ENCODE measurements at places on chromosomes 6 and 20.

GRCh38 chr6:9937031-9937763 is 477.7 kb downstream of the TFAP2A start:
- DNase-seq = no peak

- DNase-seq = no peak
Observed at GRCh38 chr20:62991196-62991807, 15.5 kb downstream of the BHLHE23 start.

GRCh38 chr6:165456286-165456685 is 146.9 kb upstream of the C6orf118 start:
- DNase-seq = no peak

GRCh38 chr20:37254114-37254878 is 7.3 kb downstream of the GHRH start:
- no peak for DNase-seq

- no peak for DNase-seq
Observed at GRCh38 chr6:98067375-98067774, 767.0 kb upstream of the POU3F2 start.

GRCh38 chr20:23138682-23139081 is 52.6 kb upstream of the CD93 start:
- DNase-seq = no peak

GRCh38 chr20:38770546-38770945 is 22.3 kb downstream of the ACTR5 start:
- no peak for DNase-seq

- DNase-seq = no peak
Observed at GRCh38 chr6:74939151-74939708, 266.6 kb downstream of the COL12A1 start.

GRCh38 chr6:41643899-41644269 is 5.6 kb downstream of the MDFI start:
- DNase-seq = no peak

DNA sequence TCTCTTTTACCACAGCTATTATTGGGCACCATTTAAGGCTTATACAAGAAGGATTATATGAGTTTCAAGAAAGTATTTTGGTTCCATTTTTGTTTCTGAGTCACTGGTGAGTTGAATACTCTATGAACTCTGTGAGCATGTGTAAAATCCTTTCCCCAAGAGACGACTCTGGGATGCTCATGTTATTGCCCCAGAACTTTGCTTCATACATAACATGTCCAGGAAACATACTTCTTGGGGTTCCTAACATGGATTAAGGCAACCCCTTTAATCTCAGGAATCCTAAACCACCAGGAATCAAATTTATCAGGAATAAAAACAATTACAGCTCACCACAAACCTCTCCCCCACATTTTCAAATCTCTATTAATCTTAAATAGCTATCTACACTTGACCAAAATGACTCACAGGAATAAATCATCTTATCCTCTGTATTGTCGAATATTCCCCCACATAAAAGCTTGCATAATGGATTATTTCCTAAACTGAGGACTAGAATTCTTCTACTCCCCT is 117.5 kb upstream of the COL21A1 start:
- DNase-seq = no peak

- DNase-seq = no peak
Observed at GRCh38 chr6:136210398-136211165, 39.5 kb downstream of the MTFR2 start.

GRCh38 chr20:63947638-63948456 is 8.4 kb downstream of the UCKL1 start:
- DNase-seq = no peak

DNA sequence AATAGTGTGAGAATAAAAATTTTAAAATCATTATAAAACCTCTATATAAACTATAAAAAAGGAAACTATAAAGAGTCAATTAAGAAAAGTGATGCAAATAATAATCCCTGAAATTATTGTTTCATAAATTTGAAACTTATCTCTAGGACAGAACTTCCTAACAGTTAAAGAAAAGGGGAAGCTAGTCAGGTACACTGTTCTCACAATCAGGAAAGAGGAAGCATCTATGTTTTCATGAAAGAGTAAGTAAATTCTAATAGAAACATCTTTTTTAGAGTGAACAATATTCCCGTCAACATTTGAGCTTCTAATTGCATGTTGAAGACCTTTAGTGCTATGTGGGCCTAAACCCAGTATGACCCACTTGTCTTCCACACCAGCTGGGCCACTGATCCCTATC is 1.2 kb upstream of the ADGRF1 start:
- no peak for DNase-seq

- DNase-seq = no peak
Observed at GRCh38 chr20:58175836-58176235, 52.6 kb downstream of the ANKRD60 start.

DNA sequence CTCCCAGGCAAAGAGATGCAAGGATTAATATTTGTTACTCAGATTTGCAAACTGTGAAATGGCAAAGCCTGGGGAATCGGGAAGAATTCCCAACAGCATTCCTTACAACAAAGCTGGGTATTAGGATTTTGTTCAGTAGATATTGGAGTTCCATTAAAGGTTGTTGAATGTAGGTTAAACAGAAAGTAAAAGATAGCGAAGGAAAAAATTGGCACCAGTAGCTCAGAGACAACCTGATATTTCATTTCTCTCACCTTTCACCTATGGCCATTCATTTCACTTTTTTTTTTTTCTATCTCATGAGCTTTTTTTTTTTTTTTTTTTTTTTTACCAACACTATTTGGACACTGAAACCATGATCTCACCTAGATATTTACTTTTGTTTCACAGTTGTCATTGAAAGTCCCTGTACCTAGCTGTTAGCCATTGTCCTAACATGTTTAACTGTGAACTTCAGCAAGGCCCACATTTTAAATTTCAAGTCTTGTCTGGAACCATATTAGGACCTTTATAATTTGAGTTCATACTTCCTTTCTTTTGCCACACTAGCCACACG is 552.5 kb downstream of the HAO1 start:
- no peak for DNase-seq

DNA sequence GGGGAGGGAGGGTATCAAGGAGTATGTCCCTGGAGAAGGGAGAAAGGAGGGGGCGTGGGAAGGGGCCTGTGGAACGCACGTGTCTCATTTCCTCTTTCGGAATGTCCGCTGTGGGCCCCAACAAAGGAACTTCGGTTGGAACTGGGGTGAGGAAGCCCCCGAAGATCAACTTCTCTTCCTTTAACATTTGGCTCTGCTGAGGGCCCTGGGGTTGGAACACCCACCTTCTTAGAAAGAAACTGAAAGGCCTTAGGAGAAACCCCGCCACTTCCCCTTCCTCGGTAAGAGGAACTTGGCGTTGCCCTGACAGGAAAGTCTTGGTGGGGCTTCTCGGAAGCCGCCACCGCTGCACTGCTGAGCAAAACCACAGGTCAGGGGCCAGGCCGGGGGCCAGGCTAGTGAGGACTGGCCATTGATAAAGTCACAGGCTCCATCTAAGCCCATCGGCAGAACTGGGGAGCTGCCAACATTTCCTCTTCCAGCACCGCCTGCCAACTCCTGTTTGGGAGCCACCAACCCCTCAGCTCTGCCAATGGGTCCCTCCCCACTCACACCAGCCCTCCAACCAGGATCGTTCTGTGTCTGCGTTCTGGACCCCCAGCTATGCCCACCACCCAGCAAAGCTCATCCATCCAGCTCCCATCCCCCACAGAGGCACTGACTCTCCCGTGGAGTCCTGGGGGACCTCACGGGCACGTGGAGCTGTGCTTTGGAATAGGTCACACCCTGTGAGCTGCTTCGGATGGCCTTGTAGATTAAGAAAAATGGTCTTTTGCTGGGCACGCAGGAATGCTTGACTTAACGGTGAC is 44.8 kb downstream of the FGD2 start:
- DNase-seq = peak; percentile 48

DNA sequence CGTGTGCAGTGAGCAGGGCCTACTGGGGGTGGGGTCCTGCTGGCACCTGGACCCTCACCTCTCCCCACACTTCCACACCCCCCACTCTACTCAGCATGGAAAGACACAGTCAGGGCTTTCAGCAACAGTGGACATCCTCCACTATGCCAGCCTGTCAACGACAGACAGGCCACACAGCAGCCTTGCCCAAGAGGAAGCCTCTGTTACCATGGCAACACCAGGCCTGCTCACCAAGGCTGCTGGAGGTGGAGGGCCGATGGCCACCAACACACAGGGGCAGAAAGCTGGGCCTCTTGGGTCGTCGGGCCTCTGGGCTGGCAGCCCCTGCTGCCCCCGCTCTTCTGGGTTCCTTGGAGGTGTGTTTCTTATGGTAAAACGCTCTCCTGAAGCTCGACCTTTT is 13.6 kb downstream of the BNIP5 start:
- DNase-seq = no peak

DNA sequence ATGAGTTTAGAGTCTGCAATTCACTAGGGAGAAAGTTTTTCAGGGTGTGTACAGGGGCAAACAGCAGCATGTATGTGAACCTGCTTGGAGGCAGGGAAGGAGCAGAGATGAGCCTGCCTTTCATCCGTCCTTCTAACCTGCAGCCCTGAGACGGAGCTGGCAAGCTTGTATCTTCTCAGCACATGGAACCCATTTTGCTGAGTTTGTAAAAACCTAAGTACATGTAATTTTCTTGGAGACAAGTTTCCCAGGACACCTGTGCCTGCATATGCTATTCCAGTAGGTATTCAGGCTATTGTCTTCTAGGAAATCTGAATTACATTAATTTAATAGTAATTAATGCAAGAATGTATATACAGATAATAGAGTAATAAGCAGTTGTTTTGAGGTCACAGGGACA is 28.8 kb upstream of the MOXD1 start:
- no peak for DNase-seq

DNA sequence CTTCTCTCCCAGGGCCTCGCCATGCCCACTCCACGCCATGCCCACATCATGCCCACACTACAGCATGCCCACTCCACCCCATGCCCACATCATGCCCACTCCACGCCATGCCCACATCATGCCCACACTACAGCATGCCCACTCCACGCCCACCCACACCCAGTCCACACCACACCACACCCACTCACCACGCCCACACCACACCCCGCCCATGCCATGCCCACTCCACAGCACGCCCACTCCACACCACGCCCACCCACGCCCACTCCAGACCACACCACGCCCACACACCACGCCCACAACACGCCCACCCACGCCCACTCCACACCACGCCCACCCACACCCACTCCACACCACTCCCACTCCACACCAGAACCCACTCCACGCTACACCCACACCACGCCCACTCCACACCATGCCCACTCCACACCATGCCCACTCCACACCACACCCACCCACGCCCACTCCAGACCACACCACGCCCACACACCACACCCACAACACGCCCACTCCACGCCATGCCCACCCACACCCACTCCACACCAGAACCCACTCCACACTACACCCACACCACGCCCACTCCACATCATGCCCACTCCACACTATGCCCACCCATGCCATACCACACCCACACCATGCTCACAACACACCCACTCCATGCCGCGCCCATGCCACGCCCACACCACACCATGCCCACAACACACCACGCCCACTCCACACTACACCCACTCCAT is 88.6 kb downstream of the ERMARD start:
- no peak for DNase-seq

DNA sequence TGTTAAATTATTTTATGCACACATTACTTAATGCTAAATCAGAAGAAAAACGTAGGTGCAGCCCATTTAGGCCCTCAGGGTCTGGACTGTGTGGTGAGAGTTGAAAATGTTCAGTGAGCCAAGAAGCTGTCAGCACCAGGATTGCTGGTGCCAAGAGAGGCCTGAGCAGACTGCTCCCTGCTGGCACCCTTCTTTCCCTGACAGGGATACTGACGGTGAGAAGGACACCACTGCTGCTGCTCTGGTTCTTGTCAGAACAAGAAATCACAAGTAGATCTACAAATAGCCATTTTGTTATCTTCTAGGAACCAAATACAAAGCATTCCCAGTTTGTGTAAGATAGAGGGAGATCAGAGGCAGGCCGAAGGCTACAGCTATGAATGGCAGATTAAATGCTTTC is 48.7 kb upstream of the CRISP1 start:
- DNase-seq = no peak

- no peak for DNase-seq
Observed at GRCh38 chr6:149234051-149234962, 83.2 kb upstream of the TAB2 start.

GRCh38 chr6:148971031-148971927 is 224.4 kb downstream of the UST start:
- no peak for DNase-seq

- DNase-seq = peak; percentile 20
Observed at GRCh38 chr20:14916360-14916920, 579.0 kb upstream of the FLRT3 start.

- DNase-seq = no peak
Observed at GRCh38 chr20:36655004-36655403, 9.0 kb upstream of the SLA2 start.

DNA sequence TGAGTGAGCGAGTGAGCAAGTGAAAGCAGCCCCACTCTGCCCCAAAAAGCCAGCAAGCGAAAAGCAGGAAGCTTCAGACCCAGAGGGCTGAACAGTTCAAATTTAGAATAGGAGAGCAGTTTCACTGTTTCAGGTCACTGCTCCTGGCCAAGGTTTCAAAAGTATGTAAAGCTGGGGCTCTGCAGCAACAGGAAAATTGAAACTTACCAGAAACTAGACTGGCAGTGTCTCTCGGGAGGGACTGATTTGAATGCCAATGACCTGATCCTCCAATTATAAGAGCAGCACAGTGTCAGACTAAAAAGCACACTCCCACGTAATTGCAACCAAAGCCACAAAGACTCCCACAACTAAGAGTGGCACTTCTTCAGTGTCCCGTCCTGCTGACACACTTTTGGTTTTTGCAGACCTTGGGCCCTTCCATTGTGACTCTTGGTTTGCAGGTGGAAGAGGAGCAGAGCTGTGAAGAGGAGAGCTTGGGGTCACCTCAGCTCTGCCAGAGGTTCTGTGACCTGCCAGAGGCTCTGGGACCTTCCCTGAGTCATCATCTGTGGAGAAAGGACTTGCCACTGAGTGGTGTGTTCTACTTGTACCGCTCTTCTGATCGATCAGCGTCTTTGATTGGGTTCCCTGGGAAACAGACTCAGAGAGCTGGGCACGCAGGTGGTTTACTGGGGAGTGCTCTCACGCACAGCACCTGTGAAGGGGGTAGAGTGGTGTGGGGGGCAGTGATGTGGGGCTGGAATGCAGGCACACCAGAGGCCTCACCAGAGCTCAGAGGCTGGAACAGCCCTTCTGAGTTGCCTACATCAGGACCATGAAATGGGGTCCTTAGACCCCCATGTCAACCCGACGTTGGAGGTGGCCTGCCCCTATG is 52.7 kb upstream of the PTGIS start:
- no peak for DNase-seq

DNA sequence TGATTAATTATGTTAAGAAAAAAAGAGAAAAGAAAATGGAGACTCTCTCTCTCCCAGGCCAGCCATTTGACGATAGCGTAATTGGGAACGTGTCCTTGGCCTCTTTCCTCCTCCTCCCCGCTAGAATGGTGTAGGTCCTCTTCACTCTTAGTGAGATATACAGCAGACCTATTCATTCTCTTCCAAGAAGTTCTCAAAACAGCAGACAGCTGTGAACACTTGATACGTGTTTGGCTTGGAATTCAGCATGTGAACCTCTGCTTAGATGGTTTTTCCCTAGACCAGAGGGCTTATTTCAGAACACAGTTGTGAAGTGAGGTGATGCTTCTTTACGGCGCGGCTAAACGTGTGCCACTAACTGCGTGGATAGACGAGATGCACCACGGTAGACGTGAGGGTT is 32.6 kb upstream of the TULP4 start:
- no peak for DNase-seq

All from putamen (tissue), 1 donor.